ENCODE measurements at places on chromosomes 1 and 21.

GRCh38 chr1:12073796-12074195, 10.7 kb downstream of the TNFRSF8 start:
- DNase-seq: no peak

GRCh38 chr1:246790833-246791232, 66.6 kb downstream of the SCCPDH start:
- no peak for DNase-seq

- no peak for DNase-seq
Measured at GRCh38 chr1:186620566-186621350, 59.5 kb downstream of the PTGS2 start.

DNA sequence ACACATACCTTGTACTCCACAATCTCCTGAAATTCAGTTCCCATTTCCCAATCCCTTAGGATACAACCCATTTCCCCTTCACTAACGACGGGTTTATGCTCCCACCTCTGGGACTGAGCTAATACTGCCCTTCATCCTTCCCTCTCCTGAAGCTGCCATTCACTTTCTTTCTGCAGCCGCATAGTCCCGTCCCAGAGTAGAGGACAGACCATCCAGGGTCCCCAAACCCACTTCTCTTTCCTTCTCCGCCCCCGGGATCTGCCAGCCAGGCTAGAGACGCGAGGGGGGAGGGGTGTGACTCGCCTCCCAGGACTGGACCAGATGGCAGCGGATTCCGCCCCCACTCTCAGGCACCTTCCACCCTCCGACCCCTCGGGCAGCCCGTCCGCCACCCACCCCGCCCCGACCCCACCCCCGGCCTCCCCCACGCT, 679 bp downstream of the ABL2 start:
- peak; percentile 16 for DNase-seq

GRCh38 chr1:156973417-156973816, 53.0 kb downstream of the LRRC71 start:
- no peak for DNase-seq

GRCh38 chr1:53066891-53067738, 5.1 kb downstream of the PODN start:
- no peak for DNase-seq

- DNase-seq: no peak
Measured at GRCh38 chr1:186473047-186473446, 12.1 kb upstream of the PDC start.

- no peak for DNase-seq
Measured at GRCh38 chr21:17343055-17343454, 169.8 kb upstream of the CXADR start.

DNA sequence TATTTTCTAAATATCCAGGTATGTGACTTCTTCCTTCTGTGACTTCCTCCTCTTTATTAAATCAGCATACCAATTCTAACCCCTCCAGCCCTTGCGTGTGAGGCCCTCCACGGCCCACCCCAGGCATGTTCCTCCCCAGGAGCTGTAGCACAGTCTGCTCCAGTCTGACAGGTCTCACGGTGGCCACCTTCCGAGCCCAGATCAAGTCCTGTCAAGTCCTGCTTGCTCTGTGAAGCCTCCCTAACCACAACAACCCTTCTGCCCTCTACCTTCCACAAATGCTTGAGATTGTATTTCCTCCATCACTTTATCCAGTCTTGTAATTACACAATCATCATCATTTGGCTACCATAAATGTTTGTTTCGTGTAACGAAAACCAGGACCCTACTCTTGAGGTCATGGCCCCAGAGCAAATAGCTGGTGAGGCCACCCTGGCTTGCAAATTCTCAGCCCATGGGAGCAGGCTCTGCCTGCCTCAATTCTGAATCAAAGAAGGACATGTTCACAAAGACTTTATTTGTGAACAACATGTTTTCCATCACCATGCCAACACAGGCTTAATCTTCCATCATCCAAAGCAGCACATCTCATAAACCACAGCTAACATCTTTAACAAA, 33.0 kb upstream of the S100A7 start:
- no peak for DNase-seq

DNA sequence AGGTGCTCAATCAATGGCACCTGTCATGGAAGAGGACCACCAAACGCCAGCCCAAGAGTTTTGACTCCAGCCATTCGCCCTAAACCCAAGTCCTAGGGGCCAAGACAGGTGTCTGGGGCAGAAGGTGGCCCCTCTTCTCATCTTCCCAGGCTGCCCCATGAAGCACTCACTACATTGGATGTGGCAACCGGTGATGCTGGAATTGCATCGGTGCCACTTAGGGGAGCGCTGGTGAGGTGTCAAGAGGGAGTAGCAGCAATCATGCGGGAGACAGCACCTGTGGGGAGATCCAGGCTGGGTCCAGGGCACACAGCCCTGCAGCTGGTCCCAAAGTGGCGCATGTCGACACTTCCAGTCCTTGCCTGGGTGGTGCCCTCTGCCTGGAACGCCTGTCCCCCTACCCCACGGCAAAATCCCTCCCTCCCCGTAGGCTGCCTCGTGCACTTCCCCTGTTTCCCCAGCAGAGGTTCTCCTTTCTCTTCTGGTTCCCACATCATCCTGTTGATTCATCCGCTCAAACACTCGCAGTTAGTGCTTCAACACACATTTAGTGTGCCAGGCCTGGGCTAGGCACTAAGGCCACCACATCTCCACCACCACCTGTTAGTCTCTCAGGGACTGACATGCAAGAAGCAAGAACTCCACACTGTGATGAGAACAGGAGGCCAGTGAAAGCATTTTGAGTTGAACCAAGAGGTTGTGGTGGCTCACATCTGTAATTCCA, 18.5 kb downstream of the PLA2G2D start:
- DNase-seq: no peak

DNA sequence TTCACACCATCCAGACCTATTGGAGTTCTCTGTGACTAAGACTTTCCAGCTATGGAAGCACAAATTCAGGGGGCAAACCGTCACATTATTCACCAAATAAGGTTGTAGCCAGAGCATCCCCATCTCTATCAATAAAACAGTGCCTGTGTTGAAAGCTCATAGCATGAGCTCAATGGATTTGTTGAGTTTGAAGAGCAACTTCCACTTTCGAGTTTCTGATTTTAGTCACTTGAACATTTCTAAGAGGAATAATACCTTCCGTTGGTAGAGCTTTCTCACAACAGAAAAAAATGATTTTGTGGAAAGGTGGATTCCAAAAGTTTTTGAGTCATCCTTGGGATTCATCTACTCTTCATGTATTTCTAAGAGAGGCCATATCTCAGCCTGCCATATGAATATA, 13.0 kb upstream of the ELAVL4 start:
- no peak for DNase-seq

- DNase-seq: no peak
Measured at GRCh38 chr1:61887931-61888564, 145.8 kb downstream of the PATJ start.

GRCh38 chr21:37297364-37297763, 30.2 kb upstream of the VPS26C start:
- DNase-seq: no peak

DNA sequence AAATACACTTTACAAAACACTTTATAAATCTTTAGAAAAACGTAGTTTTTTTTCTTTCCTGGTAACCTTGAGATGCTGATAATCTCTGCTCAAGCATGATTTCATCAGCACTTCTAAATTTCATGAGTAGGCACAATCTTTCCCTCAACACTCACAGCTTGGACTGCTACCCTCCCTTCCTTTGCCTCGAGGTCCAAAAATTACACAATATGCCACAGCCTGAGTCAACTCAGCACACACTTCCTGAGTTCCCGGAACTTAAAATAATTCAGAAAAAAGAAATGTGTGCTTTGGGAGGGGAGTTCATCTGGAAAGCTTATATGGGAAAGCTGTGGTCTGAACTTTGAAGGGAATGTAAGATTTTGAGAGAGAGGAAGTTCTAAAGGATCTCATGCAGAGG, 5.9 kb downstream of the CLCA2 start:
- no peak for DNase-seq

DNA sequence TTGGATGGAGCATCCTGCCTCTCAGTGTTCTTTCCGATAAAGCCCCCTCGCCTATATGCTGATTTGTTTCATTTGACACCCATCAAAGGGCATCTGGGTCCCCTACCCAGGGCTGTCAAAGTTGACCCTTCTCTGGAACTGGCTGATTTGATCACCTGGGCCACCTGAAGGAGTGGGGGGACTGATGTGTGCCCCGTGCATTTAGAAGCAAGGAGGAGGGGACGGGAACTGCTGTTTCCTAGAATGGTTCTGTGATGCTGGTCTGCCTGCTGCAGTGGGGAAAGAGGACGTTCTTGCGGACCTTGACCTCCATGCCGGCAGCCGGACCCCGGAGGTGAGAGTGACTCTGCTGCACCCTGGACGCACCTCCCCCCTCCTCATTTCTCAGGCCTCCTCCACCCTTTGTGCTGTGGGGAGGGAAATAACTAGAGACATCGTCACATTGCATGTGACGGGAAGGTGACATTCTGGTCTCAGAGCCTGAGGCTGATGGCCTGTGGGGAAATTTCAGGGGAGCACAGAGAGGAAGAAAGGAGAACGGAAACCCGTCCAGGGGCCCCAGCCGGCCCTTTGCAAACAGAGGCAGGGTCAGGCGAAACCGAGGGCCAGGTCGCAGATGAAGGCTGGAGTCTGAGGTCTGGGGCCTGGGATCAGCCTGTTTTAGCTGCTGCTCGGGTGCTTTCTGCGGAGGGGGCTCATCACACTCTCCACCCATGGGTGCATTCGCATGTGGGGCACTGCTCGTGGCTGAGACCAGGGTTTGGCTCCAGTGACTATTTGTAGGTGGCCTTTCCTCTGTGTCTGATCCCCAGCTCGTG, 25.7 kb downstream of the CRYAA start:
- no peak for DNase-seq

DNA sequence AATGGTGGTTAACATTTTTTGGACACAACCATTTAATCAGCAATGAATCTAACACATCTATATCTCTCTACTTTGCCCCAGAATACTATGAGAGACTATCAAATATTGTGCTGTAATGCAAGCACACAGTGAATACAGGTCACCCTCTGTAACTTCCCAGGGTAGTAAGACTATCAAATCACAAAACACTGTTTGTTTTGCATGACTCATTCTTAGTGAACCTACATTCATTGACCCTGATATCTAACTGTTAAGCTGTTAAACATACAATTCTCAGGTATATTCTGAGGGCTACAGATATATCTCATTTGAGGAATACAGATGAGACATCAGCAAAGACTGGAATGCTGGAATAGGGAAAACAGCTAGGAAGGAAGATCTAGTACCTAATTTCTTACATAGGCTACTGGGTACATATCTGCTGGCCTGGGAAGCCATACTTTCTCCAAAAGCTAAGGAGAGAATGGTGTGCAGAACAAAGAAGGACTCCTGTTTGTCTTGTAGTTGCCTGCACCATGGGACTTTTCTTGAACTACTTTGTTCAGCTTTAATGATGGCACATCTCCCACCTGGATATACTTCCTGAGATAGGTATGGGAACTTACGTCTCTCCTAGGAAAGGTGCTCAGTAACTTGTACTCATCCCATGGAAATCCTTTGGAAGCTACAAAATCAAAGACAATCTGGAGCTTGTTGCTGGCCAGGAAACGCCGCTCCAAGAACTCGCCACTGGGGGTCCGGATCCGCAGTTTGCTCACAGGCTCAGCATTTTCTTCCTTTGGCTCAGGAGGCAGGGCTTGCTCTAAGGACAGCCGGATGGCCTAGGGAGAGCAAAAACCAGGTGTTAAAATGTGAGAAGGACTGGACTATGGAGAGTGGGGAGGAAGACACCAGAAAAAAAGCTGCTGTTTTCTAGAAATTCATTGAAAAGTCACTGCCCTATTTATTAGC, 51.9 kb upstream of the DMRTA2 start:
- no peak for DNase-seq

- DNase-seq: no peak
Measured at GRCh38 chr1:17286646-17287045, 21.4 kb upstream of the PADI4 start.

DNA sequence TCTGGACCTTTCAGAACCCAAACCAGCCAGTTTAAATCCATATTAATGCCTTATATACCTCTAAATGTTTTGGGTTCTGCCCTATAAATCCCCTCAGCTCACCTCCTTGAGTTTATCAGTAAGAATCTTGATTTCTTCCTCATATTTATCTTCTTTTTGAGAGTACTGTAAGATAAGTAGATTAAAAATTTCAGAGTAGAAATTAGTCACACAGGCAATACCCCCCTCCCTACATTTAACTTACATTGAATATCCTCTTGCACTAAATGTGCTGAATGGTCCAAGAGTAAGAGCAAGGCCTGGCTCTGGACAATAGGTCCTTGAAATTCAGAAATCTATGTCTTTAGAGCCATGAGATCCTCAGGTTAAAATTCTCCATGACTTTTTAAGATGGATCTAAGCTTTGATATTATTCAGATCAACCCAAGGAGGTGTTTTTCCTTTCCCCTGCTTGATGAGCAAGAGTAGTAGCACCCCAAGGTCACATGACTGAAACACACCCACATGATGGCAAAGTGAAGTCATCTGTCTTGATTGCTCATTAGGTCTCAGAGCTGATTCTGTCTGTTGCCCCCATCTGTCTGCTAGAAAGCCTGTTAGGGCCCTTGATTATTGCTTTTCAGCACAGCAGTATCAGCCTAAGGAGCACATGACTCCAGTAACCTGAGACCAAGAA, 15.8 kb upstream of the NUP210L start:
- peak; percentile 65 for DNase-seq

- no peak for DNase-seq
Measured at GRCh38 chr1:62107923-62108322, 86.7 kb upstream of the L1TD1 start.

DNA sequence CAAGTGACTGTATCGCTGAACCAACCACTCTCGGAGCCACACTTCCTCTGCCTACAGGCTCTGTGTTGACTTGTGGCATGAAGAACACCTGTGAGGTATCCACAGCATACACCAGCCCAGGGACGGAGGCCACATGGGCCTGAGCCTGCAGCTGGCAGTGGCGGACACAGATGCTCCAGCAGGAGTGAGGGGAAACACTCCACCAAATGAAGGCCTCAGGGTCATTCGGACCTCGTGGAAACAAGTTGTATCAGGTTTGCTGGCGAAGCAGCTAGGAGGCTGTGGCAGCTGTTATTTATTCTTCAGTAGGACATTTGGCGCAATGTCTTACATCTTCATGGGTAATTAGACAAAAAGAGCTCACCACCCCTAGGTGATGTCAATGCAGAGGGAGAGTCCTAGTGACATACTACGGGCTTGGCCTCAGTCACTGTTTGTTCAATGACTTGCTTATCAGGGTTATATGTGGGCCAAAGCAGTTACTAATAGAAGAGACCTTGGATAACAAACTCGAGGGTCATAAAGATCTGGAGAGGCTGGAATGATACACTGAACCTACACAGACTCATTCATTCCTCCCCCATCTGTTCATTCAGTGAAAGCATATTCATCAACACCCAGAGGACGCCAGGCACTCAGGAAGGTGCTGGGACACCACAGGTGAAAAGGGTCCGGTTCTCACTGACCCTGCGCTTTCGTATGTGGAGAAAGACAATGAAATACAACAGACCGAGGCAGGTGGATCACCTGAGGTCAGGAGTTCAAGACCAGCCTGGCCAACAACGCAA, 11.6 kb upstream of the ETS2 start:
- no peak for DNase-seq

- peak; percentile 46 for DNase-seq
Measured at GRCh38 chr1:1959840-1960479, 40.9 kb upstream of the TMEM52 start.

- no peak for DNase-seq
Measured at GRCh38 chr1:33266766-33267165, 10.5 kb downstream of the ZNF362 start.

GRCh38 chr1:99004254-99004860, 304 bp downstream of the PLPPR5 start:
- peak; percentile 7 for DNase-seq

All from stimulated activated naive CD4-positive, alpha-beta T cell treated with Interleukin-2 at 50 U/mL for 16 hours (primary cell).